ENCODE measurements at places on chromosomes 16 and 17. TPM values are rescaled to one million over a fixed set of nuclear protein-coding genes. Genes with fewer than 3 reads are reported as not detected.

Gene PRAC1
- not detected for total RNA-seq

Gene OSGIN1
- total RNA-seq = 0.60 TPM

Gene TLE7
- not detected for total RNA-seq

DNA sequence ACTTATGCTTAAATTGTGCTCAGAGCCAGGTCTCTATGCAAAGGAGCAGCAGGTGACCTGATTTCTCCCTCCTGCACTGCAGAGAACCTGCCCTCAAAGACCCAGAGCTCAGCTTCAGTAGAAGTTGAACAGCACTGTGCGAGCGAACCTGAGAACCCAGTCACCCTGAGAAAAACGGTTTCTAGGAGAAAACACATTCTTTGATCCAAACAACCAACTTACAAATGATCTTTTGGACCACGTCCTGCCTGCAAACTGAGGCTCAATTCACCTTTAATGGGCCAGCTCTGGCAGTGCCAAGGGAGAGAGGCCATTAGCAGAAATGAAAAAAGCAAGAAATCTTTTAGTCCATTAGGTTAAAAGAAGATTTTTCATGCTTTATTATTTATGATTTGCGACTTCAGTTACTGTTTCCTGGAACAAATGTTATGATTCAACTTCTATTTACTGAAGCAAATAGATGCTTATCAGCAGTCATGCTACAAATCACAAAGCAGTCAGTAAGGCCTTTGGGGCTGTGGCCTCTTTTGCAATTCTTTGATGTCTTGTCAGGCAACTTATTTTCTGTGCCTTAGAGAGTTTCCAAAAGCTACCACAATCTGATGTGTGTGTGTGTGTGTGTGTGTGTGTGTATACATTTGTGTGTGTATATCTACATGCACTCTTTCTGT, 65.7 kb upstream of the LRRC37A3 start:
- DNase-seq = peak; percentile 29

DNA sequence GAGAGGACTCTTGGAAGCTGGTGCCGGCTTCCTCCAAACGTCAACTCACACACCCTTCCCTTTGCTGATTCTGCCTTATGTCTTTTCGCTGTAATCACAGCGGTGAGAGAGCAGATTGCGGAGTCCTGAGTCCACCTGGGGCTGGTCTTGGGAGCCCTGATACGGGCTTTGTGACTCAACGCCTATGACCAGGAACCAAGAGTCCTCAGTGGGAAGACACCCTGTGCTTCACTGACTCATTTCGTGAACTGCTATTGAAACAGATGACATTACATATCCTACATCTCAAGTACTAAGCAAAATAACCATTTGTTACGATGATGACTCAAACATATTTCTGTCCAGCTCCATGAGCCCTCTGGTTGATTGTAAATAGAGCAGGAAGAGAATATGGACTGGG, 90.7 kb upstream of the CREBBP start:
- DNase-seq = peak; percentile 96

DNA sequence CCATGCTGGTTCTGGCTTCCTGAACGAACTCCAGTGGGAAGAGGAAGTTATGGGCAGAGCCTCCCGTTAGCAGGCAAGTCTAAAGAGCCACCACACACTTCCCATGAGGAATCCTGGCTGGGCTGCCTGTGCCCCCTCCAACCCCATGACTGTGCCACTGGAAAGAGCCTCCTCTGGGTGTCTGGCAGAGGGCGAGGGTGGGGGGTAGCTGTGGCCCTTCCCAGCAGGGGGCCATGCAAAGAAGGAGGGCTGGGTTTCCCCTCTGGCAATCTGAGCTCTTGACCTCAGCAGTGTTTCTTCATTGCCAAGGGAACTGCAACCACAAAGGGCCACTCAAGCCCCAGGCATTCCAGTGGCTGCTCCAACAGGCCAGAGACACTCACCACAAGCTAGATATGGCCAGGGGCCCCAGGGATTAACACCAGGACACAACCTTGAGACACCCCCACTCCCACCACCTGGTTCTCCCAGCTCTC, 1.7 kb upstream of the RRAD start:
- DNase-seq = peak; percentile 89

- no peak for DNase-seq
These were observed 19.8 kb downstream of the REXO5 start for GRCh38 chr16:20826039-20826566.

All from astrocyte (in vitro differentiated cells and primary cell).